ENCODE measurements at places on chromosomes 16 and 17.

DNA sequence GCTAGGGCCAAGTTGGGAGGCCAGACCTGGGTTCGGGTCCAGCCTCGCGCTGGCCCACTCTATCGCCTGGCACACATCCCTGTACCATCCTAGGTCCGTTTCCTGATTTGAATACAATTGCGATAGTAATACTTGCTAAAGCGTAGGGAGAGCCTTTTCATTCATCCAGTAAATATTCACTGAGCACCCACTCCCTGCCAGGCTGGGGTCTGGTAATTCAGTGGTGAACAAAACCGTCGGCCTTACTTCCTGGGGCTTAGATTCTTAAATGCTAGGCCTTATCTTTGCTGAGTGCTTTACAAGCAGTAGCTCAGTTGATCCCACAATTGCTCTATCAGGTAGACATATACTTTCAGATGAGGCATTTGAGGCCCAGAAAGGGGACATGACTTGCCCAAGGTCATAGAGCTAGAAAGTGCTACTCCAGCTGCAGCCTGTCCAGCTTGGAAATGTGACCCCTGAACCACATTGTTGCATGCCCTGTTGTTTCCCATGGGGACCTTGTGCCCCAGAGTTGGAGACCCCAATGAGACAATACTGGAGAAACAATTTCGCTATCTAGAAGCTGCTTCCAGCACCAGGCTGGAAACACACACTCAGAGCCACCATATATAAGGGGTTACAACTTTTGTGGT, 691 bp downstream of the USB1 start:
- DNase-seq, result no peak

DNA sequence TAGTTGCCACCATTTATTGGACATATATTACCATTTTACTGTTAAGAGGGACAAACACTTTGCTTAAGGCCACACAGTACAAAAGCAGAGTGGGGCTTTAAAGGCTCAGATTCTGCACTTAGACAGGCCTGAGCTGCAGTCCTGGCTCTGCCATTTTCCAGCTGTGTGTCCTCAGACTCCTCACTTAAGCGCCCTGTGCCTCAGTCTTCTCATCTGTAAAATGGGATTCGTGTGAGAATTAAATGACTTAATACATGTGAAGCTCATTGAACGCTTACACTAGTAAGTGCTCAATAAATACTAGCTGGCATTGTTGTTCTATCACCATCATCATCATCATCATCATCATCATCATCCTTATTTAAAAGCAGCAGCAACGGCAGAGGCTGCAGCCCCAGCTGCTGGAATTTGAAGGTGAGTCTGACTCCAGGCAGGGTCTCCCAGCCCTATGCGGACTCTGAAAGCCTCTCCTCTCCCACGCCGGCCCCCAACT, 445 bp upstream of the CACNG5 start:
- DNase-seq, result no peak

DNA sequence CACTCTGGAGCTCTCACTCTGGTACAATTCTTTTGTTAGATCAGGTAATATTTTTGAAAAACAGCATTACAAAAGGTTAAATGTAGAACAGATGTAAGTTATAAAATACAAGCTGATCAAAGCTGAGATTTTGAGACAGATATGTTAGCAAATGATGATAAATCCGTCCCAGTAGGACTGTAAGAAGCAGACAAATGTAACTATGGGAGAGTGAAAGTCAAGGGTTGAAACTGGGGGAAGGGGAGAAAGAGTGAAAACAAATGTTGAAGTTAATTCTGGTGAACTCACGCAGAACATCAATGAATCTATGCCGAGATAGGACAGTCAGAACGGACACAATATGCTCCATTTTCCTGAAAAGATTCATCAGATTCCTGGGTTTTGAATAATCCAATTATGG, 298.9 kb upstream of the IRX5 start:
- DNase-seq, result no peak

DNA sequence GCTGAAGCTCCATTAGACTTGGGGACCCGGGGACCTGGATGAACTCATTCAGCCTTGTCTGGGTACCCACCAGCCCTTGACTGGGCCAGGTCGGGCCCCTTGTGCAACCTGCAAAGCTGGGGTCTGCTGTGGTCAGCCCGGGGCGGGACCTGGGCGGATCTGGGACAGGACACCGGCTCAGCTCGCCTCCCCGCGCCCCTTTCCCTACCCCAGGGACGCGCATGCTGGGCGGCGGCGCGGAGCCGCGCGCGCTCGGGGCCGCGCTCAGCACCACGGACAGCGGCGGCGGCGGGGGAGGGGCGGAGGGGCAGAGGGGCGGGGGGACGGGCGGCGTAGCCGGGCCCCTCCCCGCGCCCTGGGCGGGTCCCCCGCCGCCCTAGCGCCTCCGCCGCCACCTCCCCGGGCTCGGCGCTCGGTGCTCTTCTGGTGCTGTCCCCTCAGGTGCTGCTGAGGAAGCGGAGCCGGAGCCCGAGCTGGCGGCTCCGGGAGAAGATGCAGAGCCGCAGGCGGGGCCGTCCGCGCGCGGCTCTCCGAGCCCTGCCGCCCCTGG, 7.4 kb downstream of the ACD start:
- DNase-seq, result no peak

GRCh38 chr17:57499648-57500049, 243.3 kb downstream of the MSI2 start:
- DNase-seq, result no peak
